ENCODE measurements at places on chromosomes 5 and 9. TPM values are rescaled to one million over a fixed set of nuclear protein-coding genes. Genes with fewer than 3 reads are reported as not detected.

DNA sequence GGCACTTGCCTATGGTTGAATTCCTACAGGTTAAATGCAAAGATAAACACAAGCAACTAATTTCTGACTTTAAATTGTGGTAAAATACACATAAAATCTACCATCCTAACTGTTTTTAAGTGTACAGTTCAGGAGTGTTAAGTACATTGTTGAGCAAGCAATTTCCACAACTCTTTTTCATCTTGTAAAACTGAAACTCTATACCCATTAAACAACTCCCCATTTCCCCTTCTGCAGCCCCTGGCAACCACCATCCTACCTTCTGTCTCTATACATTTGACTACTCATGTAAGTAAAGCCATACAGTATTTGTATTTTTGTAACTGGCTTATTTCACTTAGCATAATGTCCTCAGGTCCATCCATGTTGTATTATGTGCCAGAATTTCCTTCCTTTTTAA lies 38.5 kb upstream of the STX17 start:
- peak overlapping the region; percentile 55 for H3K4me3 ChIP-seq
- H3K4me1 ChIP-seq: peaks cover 9% of the 10 kb centered on the region
- H3K36me3 ChIP-seq: peaks cover 3% of the 10 kb centered on the region

The PCDHGB2 gene
- 0.44 TPM for total RNA-seq

The CCNO gene
- not detected for total RNA-seq

- DNase-seq: no peak
- no peak overlapping the region for H3K4me3 ChIP-seq
- no peaks in the 10 kb centered on the region for H3K4me1 ChIP-seq
- H3K27ac ChIP-seq: no peak overlapping the region
- no peaks in the 10 kb centered on the region for H3K36me3 ChIP-seq
Measured at GRCh38 chr5:141042555-141042954, 8.6 kb upstream of the PCDHB1 start.

Data from T-helper 17 cell (primary cell).